Inflammatory macrophage treated with lipopolysaccharide for 4 hours (primary cell): ENCODE measurements at places on chromosomes 5 and 9.
A peak's percentile ranks its signal among the peaks of the same experiment; 100 is the strongest.

DNA sequence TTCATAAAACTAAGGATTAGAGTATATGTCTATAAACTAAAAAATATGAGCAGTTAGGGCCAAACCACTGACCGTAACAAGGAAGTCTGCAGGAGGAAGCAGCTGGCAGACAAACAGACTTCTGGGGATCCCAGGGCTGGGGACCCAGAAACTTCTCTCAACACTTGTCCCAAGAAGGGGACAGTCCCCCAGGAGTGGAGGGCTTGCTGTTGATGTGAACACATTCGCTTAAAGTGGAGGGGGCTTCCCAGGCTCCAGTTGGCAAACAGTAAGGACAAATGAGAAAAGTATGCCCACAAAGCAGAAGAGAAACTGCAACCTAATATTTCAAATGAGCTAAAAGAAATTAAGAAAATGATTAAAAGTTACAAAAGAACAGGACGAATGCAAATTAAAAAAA is 83.7 kb downstream of the PDE8B start:
- peak; percentile 75 for DNase-seq

DNA sequence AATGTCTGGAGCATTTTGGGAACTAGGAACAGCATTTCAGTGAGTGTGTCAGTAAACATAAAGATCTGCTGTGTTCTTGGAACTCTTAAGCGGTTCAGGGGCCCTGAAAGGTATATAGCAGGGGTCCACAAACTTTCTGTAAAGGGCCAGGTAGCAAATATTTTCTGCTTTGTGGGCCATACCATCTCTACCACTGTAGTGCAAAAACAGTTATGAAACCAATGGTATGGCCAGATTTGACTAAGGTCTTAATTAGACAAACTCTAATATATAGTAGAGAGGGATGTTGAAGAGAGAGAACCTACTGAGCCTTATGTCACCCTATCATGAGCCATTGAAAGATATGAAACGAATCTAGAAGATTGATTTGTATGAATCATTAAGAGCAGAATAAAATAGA is 5.3 kb downstream of the TNPO1 start:
- no peak for DNase-seq

GRCh38 chr9:19050637-19051591 is 1.7 kb downstream of the RRAGA start:
- no peak for DNase-seq

- no peak for DNase-seq
Measured at GRCh38 chr9:108811944-108812343, 43.8 kb downstream of the ACTL7B start.

- DNase-seq = no peak
Measured at GRCh38 chr9:89454498-89455355, 43.2 kb downstream of the SEMA4D start.

DNA sequence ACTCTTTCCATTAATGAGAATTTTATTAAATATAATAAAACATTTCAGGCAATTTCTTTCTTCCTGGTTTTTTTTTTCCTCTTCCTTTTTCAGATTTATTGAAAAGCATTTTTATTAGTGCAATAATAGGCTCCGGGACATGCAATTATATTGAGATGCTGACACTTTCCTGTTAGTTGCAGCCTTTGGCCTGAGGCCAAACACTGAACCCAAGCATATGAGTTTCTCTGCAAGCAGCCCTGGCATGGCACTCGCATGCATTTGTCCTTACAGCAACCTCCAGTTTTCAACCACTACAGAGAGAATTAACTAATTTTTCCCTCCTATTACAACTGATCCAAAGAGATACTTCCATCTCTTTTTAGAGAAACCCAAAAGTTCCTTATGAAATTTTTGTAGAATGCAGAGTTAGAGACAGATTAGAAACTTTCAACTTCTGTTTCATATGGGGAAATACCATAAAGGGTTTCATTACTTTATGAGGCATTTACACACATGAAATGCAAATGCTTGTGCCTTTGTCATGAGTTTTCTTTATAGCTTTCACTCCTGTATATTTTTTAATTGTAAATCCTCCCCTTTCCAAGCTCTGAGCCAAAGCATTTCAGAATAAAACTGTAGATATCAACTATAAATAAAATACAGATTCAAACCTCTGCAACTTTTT is 183.0 kb downstream of the CETN3 start:
- DNase-seq = no peak

- DNase-seq = no peak
Measured at GRCh38 chr9:115864581-115864980, 289.0 kb upstream of the PAPPA start.

DNA sequence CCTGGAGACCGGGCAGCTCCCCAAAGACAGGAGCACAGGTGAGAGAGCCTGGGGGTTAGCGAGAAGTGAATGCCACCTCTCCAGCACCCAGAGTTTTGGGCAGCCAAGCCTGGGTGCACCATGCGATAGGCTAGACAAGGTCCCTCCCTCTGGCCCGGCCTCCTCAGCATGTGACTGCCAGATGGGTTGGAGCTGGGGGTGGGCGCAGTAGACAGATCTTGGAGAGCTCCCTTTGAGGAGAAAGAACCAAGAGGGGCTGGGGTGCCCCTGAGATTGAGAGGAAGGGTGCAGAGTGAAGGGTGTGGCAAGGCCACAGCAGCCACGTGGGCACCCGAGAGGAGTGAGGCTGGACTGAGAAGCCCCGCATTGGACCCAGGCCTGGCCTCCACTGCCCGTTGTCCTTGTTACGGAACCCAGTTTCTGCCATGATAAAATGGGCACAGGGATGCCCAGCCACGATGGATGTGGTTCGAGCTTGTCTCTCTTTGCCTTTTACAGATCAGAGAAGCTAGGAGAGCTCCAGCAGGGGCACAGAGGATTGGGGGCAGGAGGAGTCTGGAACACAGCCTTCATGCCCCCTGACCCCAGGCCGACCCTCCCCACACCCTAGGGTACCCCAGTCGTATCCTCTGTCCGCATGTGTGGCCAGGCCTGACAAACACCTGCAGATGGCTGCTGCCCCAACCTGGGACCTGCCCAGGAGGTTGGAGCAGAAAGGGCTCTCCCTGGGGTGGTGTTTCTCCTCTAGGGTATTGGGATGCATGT is 1.4 kb downstream of the TMEM141 start:
- no peak for DNase-seq

- DNase-seq = no peak
Measured at GRCh38 chr9:76101491-76101890, 211.0 kb downstream of the PCSK5 start.

DNA sequence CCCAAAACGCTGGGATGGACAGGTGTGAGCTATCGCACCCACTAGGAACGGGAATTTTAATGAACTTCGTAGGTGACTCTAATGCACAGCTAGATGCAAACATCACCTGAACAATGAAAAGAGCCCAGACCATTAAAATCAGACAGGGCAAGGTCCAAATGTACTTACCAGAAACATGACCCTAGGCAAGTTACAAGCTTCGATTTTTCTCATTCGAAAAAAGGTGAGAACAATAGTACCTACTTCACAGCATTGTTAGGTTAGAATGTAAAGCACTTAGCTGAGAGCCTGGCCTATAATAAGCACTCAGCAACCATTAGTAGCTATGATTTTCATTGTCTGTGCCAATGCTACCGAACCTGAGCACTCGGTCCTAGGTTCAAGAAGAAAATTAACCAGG is 5.8 kb upstream of the KLHL3 start:
- DNase-seq = no peak

- DNase-seq = no peak
Measured at GRCh38 chr5:151612689-151613427, 21.7 kb upstream of the FAT2 start.

DNA sequence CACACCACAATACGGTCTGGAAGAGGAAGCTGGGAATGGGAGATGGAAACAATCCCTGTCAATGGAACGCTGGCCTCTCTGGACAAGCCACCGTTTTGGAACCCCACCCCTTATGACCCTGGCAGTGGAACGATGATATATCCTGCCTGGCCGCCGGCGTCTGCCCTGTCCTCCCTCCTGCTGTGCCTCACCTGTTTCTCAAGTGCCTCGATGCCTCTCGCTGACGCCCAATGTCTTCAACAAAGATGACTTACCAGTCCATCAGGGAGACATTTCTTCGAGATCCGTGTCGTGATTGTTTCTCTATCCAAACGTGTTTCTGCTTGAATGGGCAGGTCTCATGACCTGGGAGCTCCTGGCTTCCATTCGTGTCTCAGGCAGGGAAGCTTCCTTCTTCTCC is 476.5 kb downstream of the SPATA31A7 start:
- no peak for DNase-seq

DNA sequence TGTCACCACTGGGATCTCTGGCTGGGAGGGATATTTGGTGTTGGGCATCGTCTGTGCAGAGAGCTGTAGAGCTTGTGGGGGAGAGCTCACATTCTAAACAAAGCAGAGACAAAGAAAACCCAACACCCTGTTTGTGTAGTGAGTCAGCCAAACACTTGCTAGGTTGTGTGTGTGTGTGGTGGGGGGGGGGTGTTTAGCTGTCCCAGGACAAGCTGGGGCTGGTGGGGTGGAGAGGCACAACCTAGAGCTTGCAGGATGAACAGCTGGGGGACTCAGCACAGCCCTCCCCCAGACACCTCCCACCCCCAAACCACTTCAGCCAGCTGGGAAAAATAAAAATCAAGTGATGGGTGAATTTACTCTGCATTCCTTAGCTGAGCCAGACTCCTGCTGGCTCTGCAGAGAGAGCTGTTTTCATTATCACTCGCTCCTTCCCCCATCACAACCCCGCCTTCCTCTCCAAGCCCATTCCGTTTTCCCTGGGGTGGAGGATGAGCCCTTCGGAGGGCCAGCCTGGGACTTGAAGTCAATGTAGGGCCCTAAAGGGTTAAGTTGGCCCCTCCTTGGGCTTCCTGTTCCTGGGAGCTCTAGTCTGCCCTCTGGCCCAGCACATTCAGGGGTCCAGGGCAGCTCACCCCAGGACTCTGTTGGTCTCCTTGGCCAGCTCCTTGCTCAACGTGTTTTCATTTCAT is 2.6 kb downstream of the OLFML2A start:
- DNase-seq = no peak

- no peak for DNase-seq
Measured at GRCh38 chr9:112158656-112159367, 16.3 kb downstream of the SUSD1 start.

DNA sequence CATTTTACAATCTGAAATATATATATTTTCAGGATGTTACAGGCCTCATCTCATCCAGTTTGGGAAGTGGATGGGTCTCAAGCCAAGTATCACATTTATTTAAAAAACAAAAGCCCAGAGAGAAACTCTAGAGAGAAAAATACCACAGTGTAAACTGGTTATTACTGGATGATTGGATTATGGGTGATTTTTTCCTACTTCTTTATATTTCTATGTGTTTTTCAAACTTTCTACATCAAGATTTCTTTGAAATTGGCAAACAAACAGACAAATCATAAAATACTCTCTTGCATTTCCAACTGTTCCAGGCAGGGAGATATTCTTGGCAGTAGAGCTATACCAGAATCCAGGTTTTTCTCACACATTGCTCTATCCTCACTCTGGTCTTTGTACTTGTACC is 116.0 kb upstream of the SMIM23 start:
- DNase-seq = no peak

DNA sequence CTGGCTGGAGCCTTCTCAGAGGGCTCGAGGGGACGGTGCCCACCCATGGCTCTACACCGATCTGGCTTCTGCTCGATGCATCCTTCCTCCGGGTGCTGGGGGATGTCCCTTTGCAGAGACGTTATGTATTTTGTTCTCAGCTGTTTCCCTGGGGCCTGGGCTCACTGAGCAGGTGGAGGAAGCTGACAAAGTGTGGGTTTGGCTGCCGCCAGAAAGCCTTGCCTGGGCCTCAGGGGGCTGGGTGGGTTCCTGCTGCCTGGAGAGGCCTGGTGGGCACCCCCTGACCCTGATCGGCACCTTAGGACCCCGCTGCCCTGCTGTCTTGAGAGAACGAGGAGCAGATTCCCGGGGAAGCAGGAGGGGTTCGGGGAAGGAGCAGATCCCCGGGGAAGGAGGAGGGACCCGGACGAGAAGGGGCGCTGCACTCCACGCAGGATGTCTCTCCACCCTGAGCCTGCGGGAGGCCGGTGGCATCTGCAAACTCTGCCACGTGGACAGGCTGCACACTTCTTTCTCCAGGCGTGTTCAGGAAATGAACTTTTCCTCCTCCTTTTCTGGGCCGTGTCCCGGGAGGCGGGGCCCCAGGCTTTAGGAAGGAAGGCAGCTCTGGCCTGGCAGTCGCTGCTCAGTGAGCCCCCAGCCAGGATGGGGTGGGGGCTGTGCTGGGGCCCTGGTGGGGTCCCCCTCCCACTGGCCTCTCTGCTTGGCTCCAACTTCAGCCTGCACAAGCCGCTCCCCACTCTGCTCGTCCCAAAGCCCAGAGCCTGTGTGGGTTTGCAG is 148.9 kb downstream of the RXRA start:
- no peak for DNase-seq

DNA sequence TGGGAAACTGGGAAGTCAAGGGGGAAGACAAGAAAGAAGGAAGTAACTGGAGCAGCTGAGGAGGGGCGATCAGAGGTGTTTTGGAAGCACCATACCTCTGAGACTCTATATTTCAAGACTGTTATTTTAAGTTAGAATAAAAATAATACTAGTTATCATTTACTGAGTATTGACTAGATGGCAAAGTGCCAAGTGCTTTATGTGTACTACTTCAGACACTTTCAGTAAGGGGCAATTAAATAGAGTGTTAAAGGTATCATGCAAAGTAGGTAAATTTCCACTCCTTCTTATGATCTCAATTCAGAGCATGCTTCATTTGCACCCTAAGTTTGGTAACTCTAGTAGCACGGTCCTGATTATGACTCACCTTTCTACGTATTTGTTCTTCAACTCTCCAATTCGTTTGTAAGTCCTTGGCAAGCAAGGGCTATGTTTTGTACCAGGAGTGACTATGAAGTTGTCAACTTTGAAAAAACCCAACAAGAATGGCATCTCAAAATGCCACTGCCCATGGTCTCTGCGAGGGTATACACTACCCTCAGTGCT is 152.4 kb upstream of the RAPGEF1 start:
- DNase-seq = no peak

GRCh38 chr9:1117439-1117838 is 67.3 kb downstream of the DMRT2 start:
- DNase-seq = no peak
